ENCODE measurements at places on chromosomes 1 and 21. TPM values are rescaled to one million over a fixed set of nuclear protein-coding genes. Genes with fewer than 3 reads are reported as not detected.

DNA sequence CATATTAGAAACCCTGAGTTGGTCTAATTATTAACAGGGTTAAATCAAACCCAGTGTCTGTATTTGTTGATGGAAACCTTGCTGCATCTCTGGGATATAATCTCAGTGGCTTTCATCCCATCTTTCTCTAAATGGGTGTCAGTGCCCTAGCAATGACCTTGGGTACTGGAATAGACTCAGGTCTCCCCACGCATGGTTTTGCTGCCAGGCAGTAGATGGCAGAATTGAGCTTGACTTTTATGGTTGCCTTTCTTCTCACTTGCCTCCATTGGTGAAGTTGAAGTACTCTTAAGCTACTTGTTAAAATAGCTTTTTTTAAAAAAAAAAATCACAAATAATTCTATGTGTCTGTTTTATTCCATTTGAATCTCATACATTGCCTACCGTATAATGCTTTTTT, 81.8 kb upstream of the HMCN1 start:
- no peak for DNase-seq

GRCh38 chr1:226738421-226738994, 574 bp downstream of the ITPKB start:
- peak; percentile 50 for DNase-seq

- DNase-seq = no peak
Observed at GRCh38 chr1:39871796-39872195, 11.5 kb downstream of the TRIT1 start.

GRCh38 chr1:164699815-164700491, 141.0 kb downstream of the PBX1 start:
- no peak for DNase-seq

Gene TBX15
- total RNA-seq = 88.8 TPM

DNA sequence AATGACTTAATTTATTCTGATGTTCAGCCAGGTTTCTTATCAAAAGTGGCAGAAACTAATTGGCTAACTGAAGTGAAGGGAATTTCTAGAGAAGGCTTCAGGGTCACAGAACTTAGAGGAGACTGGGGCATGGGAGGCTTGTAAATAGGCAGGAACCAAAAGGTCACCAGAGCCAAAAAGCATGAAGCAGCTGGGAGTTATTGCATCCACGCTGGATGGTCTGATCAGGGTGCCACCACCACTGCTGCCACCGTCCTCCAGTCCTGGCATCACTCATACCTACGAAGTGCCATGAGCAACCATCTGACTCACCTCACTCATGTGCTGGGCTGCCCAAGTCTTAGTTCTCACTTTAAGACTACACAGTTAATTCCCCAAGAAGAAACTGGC, 82.5 kb upstream of the DPH5 start:
- no peak for DNase-seq

Gene PARK7
- 212 TPM for total RNA-seq

DNA sequence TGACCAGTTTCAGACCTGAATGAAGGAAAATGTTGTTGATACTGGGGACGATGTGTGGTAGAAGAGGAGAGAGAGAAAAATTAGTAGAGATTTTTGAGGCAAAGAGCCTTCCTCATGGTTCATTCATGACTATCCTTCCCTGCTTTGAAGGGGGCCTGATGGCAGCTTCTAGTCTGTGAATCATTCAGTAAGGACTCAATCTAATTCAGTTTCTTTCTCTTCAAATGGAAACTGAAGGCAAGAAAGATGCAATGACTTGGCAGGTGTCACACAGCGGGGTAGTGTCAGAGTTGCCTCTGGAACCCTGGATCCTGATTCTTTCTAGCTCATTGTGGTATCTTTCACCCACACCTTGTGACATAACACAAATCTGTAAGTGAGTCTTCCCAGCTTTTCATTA, 14.9 kb upstream of the CD5L start:
- DNase-seq = no peak

DNA sequence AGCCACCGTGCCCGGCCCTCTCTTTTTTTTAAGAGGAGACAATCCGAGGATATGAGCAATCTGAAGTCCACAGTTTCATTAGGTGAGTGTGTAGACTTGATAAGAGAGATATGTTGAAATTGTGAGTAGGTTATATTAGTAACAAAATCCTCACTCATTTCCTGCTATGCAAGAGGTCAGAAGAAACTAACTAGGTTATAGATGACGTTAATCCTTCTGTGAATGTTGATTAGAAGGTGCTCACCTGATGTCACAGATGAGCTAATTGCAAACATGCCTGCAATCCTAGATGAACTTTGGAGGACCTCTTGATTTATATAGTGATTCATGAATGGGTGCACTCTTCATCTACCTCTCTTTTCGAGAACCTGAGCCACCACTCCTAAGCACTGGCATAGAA, 29.3 kb downstream of the NTMT2 start:
- DNase-seq = no peak

Data from tongue (tissue), 3 donors.